ENCODE measurements at places on chromosomes 13 and 19. TPM values are rescaled to one million over a fixed set of nuclear protein-coding genes. Genes with fewer than 3 reads are reported as not detected.

GRCh38 chr19:19823916-19824315 lies 2.4 kb upstream of the ZNF506 start:
- DNase-seq: no peak
- H3K4me3 ChIP-seq: no peak overlapping the region
- no peak overlapping the region for H3K27ac ChIP-seq
- peaks cover 16% of the 10 kb centered on the region for H3K4me1 ChIP-seq

- H3K36me3 ChIP-seq: no peaks in the 10 kb centered on the region
- DNase-seq: no peak
- H3K4me1 ChIP-seq: peaks cover 19% of the 10 kb centered on the region
- H3K4me3 ChIP-seq: no peak overlapping the region
Observed at GRCh38 chr13:112757759-112758086, 67.9 kb downstream of the ATP11A start.

- no peaks in the 10 kb centered on the region for H3K4me1 ChIP-seq
- H3K27me3 ChIP-seq: no peaks in the 10 kb centered on the region
- no peak for DNase-seq
- H3K4me3 ChIP-seq: no peak overlapping the region
- H3K27ac ChIP-seq: no peak overlapping the region
- no peaks in the 10 kb centered on the region for H3K36me3 ChIP-seq
Observed at GRCh38 chr13:44810061-44810840, 179.0 kb downstream of the NUFIP1 start.

DNA sequence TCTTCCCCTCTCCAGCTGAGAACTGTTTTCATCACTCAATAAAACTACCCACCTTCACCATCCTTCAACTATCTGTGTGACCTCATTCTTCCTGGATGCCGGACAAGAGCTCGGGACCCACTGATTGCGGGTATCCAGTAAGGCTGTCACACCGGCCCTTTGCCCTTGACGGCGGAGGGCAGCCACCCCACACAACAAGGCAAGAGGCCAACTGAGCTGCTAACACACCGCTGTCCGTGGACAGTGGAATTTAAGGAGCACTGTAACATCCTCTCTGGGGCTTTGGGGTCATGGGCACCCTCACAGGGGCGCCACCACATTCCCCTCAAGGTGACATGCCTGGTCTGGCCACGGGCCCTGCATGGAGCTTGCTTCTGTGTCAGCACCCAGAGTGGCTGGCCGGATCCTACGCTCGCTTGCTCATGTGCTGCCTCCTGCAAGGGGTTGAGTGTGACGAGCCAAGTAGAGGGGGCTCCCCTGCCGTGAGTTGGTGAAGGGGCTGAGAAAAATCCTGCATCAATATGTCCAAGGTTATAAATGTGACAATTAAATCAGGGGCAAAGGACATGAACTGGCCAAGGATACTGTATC lies 31.4 kb downstream of the LHFPL6 start:
- no peaks in the 10 kb centered on the region for H3K36me3 ChIP-seq
- H3K4me3 ChIP-seq: no peak overlapping the region
- H3K27me3 ChIP-seq: no peaks in the 10 kb centered on the region
- no peaks in the 10 kb centered on the region for H3K4me1 ChIP-seq
- no peak for DNase-seq

DNA sequence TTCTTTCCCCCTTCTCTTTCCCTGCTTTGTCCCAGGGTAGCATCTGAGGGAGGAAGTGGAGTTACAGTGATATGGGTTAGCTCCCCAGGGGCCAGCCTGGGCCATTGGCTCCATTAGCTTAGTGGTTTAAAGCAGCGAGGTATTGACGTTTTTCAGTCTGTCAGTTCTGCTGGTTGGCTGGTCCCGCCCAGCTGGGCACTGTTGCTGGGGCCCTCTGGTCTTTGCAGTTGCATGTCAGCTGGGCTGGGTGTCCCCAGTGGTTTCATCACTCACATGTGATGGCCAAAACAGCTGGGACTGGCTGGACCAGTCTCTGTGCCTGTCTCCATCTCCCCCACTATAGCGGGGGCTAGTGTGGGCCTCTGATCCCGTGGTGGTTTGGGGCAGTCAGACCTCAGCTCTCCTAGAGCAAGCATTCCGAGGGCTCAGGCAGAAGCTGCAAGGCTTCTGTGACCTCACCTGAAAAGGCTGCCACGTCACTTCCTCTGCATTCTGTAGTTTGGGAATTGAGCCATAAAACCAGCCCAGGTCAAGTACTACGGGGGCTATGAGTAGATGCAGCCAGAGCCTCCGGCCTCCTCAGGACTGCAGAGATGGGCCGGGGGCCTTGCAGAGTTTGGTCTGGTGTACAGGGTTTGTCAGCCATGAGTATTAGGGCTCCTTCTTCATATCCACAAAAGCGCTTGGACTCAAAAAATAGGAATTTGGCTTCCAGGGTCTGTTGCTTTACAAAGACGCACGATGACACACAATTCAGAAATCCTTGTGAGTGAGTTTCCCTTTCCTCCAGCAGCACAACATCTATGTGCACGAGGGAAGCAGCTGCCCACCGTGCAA lies 30.0 kb downstream of the TSSK6 start:
- peaks cover 4% of the 10 kb centered on the region for H3K36me3 ChIP-seq
- no peaks in the 10 kb centered on the region for H3K27me3 ChIP-seq
- H3K4me1 ChIP-seq: peaks cover 65% of the 10 kb centered on the region
- no peak overlapping the region for H3K4me3 ChIP-seq
- DNase-seq: no peak
- H3K27ac ChIP-seq: peak overlapping the region; percentile 40

GRCh38 chr13:23833733-23834611 lies 55.2 kb downstream of the MIPEP start:
- no peak for DNase-seq
- peaks cover 6% of the 10 kb centered on the region for H3K36me3 ChIP-seq
- H3K27ac ChIP-seq: no peak overlapping the region
- H3K27me3 ChIP-seq: no peaks in the 10 kb centered on the region
- no peaks in the 10 kb centered on the region for H3K4me1 ChIP-seq

DNA sequence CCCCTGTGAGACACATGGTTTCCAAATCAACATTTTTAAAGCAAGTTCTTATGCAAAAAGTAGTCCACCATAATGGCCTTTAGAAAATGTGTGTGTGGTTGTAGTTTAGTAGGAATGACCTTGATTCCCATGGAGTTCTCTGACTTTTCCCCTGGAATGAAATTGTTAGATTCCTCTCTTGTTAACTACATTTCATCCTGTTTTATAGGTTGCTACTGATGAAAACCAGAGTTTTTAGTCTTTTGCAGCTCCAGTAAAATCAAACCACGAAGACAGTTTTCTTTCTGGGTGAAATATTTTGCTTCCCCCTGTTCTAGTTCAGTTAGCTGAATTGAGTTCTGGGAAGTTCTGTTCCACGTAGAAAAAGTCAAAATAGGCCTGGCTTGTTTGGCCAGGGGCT lies 107.7 kb downstream of the RAB20 start:
- no peaks in the 10 kb centered on the region for H3K4me1 ChIP-seq
- H3K27ac ChIP-seq: no peak overlapping the region
- H3K4me3 ChIP-seq: no peak overlapping the region

GRCh38 chr19:35419046-35419445 lies 29.0 kb upstream of the FFAR2 start:
- H3K36me3 ChIP-seq: no peaks in the 10 kb centered on the region
- H3K27ac ChIP-seq: no peak overlapping the region
- H3K4me3 ChIP-seq: no peak overlapping the region
- DNase-seq: no peak

DNA sequence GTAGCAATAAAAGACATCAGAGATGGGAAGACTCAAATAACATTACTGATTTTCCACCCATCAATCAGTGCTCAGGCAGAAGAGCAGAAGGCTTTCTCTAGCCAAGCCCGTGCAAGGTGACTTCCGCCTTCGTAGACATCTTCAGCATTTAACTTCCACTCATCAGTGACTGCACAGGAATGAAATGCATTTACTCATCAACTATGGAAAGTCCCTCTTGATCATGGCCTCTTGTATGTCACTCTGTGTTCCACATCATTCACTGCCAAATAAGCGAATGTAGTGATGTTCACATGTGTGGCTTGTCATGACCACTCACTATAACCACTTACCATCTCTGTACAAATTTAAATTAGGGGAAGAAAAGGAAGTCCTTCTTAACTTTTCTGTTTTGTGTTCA lies 49.4 kb downstream of the SACS start:
- no peak overlapping the region for H3K27ac ChIP-seq
- no peaks in the 10 kb centered on the region for H3K4me1 ChIP-seq
- H3K36me3 ChIP-seq: no peaks in the 10 kb centered on the region
- DNase-seq: no peak
- H3K27me3 ChIP-seq: no peaks in the 10 kb centered on the region

- no peaks in the 10 kb centered on the region for H3K27me3 ChIP-seq
- H3K4me3 ChIP-seq: no peak overlapping the region
- H3K36me3 ChIP-seq: no peaks in the 10 kb centered on the region
- H3K4me1 ChIP-seq: no peaks in the 10 kb centered on the region
Observed at GRCh38 chr13:91185294-91185863, 162.1 kb upstream of the MIR17HG start.

DNA sequence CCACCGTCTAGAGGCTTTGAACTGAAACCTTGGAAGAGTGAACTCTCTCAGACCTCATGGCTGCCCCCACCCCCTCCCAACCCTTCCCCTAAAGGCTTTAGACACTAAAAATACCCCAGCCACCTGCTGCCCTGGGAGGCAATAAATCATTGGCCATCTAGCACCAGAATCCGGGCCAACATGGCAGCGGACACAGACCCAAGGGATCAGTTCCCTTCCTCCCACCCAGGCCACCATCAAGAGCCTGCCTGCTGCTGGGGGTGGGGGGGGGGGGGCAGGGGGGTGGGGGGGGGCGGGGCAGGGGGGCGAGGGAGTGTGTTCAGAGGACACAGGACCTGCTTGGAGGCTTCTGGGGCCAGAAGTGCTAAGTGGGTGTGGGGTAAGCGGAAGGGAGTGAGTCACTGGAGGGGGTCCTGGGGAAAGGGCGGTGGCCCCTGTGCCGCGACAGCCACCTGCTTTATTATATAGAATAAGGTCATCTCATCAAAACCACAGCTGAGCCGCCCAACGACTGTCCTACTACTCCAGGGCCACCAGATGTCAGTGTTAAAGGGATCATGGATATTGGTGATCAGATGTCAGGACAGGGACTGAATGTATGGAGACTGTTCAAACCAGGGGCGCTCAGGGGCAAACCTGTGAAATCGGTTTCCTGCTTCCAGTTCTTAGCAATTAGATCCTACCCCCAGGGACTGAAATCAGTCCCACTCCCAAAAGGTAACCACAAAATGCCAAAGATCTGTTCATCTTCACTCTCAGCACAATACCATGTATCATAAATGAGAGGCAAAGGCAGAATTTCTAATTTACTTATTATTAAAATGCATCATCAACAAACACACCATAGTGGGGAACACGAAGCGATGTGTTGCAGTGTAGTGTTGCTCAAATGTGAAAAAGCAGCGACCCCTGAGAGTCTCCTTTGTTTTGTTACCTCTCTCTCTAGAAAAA lies 24.3 kb downstream of the ARL11 start:
- no peak for DNase-seq
- no peak overlapping the region for H3K4me3 ChIP-seq
- H3K27me3 ChIP-seq: no peaks in the 10 kb centered on the region
- H3K27ac ChIP-seq: no peak overlapping the region

DNA sequence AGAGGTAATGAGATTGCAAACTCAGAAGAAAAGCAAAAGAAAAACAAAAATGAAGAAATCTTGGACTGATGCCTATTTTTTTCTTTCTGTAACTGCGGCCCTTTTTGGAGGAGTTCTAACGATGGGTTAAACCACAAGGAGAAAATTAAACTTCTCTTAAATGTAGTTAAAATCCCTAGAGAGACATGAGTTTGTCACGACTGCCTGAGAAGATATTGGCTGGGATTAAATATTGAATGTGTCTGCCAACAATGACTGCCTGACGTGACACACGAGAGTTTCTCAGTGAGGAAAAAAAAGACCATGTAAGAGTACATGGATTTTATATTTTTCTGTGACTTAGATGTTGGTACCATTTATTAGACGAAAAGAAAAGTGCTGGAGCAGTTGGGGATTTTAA lies 1013.4 kb downstream of the PCDH9 start:
- H3K36me3 ChIP-seq: no peaks in the 10 kb centered on the region
- H3K4me1 ChIP-seq: no peaks in the 10 kb centered on the region
- H3K27ac ChIP-seq: no peak overlapping the region
- DNase-seq: no peak
- H3K4me3 ChIP-seq: no peak overlapping the region

DNA sequence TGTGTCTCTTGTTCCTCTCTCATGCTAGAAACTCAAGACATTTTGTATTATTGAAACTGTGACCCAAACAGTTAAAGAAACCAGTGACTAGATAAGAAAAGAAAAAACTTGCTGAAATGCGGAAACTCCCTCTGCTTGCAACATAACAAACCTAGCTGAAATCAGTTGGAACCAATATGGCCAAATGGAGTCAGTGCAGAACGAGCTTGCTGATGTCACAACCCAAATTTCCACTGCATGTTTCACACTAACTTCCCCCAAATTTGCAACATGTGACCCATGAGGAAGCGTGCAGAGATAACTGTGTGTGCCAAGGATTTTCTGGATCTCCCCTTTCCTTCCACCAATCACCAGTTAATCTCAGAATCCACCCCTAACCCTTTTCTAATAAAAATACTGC lies 208.0 kb downstream of the DLEU7 start:
- DNase-seq: no peak
- H3K36me3 ChIP-seq: no peaks in the 10 kb centered on the region
- no peaks in the 10 kb centered on the region for H3K4me1 ChIP-seq

DNA sequence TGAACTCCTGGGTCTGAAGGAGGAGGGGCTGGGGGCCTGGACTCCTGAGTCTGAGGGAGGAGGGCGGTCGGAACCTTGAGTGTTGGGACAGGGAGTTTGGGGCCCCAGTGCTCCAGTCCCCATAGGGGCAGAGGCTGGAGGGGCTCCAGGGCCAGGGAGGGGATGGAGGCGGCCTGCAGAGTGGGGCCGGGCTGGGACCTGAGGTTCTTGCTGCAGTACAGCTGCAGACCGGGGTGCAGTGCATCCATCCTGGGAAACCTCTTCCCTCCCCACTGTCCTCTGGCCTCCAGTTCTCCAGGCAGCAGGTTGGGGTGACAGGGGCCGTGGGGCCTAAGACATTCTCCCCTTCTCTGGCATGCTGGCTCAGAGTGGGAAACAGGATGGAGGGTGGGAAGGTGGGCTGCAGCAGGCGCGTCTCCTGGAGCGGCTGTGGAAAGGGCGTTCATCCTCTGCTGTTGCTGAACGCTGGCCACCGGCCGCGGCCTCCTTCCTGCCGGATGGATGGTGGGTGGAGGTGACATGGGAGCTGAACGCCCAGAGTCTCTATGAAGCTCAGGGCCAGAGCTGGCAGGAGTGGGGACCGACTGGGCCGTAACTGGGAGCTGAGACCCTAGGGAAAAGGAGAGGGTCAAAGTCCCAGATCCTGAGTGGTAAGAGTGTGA lies 1.6 kb downstream of the BRSK1 start:
- H3K27ac ChIP-seq: no peak overlapping the region
- no peak for DNase-seq
- no peaks in the 10 kb centered on the region for H3K27me3 ChIP-seq

Gene RANBP3
- 97.6 TPM for total RNA-seq

Gene MKNK2
- 147 TPM for total RNA-seq

Data from CD8-positive, alpha-beta memory T cell (primary cell).